ENCODE measurements at places on chromosomes 2 and 18.

GRCh38 chr2:11508279-11508678 lies 25.6 kb upstream of the GREB1 start:
- DNase-seq: no peak

GRCh38 chr2:85248773-85249509 lies 78.8 kb downstream of the TGOLN2 start:
- no peak for DNase-seq

DNA sequence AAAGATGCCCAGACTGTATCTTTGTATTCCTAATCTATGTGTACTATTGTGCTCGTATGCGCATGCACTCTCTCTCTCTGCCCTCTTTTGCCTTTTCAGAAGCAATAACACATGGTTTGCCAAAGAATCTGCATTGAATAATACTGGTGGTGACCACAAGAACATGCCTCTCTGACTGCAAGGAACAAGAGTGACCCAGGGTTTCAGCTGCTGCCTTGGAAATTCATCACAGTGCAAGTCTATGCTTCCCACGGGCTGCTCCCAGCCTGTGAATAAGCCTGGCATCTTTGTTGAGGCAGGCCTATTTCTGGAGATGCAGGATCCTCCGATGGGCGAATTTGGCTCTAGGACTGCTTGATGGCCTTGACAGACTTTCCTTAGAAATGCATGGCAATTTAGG lies 689.4 kb upstream of the FANCL start:
- no peak for DNase-seq

DNA sequence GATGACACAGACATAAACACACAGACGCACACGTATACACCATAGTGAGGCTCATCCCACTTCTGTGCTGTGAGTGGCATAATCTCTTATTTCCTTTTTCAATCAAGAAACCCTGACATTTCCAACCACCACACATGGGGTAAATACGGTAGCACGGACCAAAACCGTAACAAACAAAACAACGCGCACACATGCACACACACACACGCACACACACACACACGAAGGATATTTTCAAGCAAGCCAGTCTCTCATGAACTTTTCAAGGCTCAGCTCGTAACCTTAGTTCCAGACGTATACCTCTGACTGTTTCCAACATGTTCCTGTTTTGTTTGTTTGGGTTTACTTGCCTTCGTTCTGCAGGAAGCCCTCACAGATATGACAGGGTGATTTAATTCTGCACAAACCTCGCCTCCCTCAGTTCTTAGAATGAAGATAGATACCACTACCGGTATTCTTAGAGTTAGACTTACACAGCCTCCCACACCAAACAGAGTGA lies 119.8 kb downstream of the BCL2 start:
- no peak for DNase-seq

DNA sequence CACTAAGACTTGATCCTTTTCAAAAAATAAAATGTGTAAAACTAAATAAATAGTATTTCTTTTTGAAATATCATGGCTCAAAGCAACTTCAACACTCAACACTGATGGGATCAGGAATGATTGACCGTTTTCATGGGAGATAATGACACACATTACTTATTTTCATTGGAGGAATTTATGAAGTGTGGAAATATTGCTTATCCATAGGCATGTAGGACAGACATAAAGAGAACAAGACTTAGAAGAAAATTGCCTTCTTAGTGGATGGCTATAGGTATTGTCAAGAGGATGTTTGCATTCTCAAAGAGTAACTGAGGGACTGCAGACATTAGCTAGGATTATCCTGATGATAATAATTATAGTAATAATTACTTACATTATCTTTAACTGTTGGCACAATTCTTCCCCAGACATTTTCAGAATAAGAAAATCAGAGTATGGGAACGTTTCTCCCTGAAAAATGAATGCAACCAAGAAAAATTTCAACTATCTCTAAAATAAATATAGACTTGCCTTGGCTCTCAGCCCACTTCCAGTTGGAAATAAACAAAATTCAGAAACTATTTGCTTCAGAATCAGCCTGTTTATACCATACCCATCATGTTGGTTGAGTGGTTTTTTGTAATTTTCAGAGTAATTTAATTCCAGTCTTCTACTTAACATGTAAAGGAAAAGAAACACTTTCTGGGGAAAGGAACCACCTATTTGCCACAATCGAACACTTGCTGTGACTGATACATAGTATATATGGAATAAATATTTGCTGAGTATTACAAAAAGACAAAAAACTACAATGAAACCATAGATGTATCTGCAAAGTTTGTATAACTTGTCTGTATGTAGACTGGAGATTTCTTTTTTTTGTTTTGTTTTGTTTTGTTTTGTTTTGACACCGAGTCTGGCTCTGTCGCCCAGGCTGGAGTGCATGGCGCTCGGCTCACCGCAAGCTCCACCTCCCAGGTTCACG lies 165.7 kb downstream of the TMX3 start:
- DNase-seq: no peak

DNA sequence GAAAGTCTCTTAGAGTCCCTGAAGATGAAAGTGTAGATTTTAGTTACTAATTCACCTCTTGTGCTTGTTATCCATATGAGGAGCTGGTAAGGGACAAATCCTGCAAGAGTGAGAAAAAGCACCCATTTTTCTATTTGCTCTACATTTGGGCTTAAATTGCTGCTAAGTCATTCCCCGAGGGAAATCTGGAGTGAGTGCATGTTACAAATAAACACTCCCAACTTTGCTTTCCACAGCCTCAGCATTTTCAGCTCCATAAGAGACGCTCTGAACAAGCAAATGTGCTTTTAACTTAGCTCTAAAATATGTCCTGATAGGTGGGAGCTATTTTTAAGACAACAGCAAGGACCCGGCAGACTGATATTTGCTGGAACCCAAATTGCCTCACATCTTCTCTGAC lies 126.7 kb downstream of the DPP10 start:
- DNase-seq: no peak

DNA sequence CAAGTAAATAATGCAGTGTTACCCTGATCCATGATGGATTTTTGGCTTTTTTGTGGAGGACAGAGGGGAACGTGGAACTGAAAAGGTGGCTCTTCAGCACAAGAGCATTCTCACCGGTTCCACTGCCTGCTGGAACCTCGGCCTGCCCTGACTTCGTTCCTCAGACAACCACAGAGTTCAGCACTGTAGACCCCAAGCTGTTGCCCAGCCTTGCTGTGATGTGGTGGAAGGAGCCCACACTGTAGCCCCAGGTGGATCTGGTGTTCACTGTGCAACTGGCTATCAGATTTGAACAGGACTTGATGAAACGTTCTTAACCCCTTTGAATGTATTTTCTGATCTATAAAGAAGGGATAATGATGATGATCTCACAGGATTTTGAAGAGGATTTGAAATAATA lies 293.5 kb downstream of the TRIB2 start:
- no peak for DNase-seq

DNA sequence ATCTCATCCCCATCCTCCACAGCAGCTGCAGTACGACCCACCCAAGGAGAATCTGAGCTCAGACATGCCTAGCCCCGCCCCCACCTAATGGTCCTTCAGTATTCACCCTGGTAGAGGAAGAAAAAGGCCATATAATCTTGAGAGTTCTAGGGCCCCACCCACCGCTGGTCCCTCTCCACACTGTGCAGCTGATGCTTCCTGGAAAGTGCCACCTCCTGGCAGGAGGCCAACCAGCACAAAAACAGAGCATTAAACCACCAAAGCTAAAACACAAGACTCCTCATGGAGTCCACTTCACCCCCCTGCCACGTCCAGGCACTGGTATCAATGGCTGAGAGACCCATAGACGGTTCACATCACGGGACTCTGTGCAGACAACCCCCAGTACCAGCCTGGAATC lies 40.7 kb downstream of the MC4R start:
- DNase-seq: no peak

DNA sequence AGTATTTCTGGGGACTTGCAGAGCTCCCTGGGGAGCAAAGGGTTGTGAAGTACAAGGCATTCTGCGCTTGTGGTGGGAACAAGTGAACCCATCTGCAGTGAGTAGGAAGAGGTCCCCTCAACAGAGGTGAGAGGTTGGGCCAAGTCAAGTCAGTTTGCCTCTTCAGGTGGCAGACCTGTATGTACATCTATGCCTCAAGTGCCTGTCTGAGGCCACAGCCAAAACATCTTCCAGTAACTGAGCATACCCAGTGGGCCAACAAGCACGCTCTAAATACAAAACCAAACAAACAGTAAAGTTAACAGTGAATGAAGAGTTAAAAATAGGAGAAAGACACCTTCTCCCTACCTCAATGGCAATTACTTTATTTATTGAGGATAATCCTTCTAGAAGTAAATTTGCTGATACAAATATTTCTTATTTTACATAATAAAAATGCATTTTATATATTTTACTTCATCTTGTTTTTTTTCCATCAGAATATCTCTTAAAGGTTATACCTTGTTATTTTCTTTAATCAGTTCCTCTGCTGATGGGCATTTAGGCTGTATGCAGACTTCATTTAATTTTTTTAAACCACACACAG lies 2.5 kb downstream of the GYPC start:
- DNase-seq: no peak

DNA sequence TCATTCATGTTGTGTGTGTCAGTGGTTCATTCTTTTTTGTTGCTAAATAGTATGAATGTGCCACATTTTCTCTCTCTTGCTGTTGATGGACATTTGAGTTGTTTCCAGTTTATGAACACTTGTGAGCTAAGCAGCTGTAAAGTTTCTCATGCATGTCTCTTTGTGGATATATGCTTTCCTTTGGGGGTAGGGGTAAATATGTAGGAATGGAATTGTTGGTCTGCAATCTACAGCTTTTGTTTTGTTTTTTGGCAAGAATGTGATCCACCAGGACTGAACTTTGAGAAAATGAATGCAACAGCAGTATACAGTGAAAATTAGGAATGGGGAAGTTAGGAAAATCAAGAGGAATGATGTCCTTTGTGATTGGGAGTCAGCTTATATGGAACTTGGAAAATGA lies 226.3 kb downstream of the CDCA7 start:
- DNase-seq: no peak

- no peak for DNase-seq
These were observed 28.8 kb downstream of the SH3BP4 start for GRCh38 chr2:234980451-234981187.

- no peak for DNase-seq
These were observed at the start of gene DGKD for GRCh38 chr2:233353769-233354499. Gene DGKD, plus strand, starts transcription at chr2:233354494. Its CDS starts 25 bp downstream, at chr2:233354519.

- no peak for DNase-seq
These were observed 133.9 kb upstream of the ARL4C start for GRCh38 chr2:234630801-234631261.

DNA sequence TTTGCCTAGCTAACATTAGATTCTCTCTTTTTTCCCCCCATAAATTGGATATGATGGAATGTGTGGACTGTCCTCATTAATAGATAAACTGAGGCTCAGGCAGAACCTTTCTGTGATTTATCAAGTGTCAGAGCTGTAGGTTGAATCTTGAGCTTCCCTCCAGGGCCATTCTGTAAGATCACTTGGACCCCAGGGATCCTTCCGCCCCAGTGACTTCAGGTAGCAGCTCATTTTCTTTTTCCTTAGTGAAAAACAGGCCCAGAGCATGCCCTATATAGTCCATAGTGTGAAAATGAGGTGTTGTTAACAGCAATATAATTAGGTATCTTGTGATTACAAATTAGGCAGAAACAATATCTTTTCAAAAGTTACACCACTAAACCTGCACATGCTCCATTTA lies 269.7 kb downstream of the ZNF385B start:
- no peak for DNase-seq

DNA sequence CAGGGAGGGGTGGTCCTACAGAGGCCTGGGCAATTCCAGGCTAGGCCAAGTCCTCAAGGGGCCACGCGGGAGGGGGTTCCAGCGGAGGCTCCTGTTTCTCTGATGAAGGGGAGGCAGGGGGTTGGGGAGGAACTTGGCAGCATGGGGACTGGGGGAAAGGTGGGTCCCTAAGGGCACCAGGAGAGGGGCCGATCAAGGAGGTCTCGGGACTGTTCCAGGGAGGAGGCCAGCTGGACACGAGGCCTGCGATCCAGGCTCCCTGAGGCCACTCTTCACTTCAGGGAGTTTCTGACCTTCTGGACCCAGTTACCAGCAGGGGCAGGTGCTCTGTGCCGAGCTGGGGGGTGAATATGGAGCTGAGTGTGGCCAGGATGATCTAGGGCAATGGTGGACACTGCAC lies 71.5 kb downstream of the ASB1 start:
- DNase-seq: no peak

DNA sequence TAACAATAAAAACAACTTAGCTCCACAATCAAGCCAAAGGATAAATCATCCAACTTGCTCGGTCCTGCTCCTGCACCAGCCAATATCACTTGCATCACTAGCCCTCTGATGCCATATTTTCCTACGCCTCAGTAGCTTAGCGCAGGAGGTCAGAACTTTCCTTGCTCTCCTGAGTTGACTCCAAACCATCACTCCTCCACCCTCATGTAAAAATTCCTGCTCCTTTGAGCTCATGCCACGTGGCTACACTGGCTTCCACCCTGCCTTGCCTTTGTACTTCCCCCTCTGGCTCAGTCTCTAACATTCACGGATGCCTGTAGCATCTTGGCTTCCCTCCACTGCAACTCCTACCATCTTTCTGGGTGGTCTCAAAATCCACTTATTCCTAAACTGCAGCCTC lies 25.2 kb downstream of the AAK1 start:
- DNase-seq: no peak

DNA sequence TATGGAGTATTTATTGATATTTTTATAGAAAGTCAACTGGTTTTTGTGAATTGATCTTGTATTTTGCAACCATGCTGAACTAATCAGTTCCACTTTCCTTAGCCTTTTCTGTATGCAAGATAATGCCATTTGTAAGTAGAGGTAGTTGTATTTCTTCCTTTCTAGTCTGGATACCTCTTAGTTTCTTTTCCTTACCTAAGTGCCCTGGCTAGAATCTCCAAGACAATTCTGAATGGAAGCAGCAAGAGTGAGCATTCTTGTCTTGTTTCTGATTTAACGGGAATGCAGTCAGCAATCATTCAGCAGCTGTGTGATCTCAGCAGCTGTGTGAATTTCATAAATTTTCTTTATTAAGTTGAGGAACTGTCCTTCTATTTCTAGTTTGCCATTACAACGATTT lies 73.4 kb downstream of the NRXN1 start:
- DNase-seq: no peak

DNA sequence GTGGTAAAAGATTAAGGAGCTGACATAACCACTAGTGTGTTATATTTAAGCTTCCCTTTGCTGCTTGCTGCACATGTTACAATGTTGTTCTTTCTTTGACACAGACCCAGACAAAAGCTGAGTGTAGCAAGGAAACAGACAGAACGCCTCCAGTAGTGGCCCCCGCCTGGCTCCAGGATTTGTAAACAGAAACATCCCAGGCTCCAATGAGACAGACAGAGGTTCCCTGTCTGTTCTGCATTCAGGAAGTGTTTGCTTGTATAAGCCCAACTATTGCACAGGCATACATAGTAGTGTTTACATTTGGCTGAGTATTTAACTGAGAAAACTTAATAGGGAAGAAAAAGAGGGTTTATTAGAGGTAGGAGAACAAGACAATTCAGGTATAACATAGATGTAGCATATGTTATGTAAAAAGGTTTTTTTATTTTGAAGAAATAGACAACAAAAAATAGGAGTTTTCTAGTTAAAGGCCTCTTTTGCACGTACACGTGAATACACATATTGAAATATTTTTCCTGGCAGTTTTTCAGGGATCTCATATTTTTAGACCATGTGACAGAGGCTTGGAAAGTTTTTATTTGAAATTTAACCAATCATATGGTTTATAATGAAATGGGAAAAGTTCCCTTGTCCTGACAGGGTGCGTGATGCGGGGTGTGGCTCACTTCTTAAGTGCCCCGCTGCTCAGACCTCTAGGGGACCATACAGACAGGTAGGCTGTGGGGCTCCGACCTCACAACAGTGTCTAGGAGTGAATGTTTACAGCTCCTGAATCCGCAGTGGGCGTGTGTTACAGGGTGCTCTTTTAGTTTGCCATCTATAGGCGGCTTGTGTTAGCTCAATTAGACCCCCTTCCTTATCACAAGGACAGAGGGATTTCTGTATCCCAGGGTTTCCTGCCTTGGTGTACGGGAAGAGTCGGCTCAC lies 118.4 kb downstream of the BMPR2 start:
- peak; percentile 22 for DNase-seq
